ENCODE measurements at places on chromosomes 2 and 18.

DNA sequence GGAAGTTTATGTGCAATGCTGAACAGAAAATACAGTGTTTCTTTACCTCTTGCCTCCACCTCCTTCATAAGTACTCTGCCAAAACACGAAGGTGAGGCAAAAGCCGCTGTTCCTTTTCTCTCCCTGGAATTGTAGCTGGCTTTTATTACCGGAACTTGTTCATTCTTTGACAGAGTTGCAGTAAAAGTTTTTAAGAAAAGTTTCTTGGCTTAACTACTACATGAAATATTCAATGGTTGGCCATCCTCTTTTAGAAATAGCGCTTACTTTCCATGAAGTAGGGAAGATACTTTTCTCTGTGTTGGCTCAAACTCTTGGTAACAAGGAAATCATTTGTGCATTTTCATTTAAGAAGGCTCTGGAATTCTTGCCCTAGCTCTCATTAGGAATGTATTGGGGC, 950.7 kb upstream of the FANCL start:
- DNase-seq: no peak

DNA sequence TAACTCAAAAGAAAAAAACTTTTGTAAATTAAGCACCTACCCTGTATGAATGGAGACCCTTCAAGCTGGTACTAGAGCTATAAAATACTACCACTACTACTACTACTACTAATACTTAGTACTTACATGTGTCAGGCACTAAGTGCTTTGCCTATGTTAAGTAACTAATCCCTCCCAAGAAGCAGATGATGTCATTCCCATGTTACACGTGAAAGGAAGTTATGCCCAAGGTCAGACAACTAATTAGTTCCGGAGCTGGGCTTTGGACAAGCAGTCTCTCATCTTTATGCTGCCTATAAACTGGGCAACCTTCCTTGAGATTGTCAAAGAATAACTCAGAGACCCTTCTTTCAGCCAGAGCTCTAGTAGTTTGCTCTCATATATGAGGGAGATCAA, 13.9 kb upstream of the ATP6V1B1 start:
- no peak for DNase-seq

DNA sequence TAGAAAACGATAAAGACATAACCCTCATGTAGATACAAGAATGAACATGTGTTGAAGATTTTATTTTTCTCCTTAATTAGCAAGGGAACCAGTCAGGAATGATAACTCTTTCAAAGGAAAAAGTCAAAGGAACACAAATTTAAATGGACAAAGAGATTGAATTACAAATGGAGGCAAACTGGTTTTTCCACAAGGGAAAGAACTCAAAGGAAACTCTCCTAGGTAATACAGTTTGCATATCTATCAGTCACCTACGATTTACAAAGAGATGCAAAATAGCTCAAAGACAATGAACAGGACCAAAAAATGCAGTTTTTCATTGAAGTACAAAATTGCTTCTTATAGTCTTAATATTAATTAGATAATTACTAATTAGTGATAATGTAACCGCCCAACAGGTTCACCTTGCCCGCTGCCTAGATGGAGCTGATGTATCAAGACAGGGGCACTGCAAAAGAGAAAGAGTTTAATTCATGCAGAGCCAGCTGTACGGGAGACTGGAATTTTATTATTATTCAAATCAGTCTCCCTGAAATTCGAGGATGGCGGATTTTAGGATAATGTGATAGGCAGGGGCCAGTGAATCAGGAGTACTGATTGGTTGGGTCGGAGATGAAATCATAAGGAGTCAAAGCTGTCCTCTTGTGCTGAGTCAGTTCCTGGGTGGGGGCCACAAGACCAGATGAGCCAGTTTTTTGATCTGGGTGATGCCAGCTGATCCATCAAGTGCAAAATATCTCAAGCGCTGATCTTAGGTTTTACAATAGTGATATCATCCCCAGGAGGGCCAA, 151.0 kb downstream of the TMEM17 start:
- no peak for DNase-seq

DNA sequence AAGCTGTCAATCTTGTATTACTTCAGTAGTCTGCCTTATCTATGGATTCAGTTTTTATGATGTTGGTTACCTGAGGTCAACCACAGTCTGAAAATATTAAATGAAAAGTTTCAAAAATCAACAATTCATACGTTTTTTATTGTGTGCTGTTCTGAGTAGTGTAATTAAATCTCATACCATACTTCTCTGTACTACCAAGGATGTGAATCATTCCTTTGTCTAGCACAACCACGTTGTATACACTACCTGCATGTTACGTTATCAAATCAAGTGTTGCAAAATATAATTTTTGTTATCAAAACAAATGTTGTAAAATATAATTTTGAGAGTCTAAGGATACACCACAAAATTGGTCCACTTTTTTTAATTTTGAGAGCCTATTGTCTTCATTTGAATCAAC, 590.2 kb upstream of the SETBP1 start:
- DNase-seq: no peak

- no peak for DNase-seq
Measured at GRCh38 chr2:154226931-154227330, 355.2 kb downstream of the GALNT13 start.

- DNase-seq: no peak
Measured at GRCh38 chr2:198546122-198546521, 741.7 kb downstream of the PLCL1 start.

DNA sequence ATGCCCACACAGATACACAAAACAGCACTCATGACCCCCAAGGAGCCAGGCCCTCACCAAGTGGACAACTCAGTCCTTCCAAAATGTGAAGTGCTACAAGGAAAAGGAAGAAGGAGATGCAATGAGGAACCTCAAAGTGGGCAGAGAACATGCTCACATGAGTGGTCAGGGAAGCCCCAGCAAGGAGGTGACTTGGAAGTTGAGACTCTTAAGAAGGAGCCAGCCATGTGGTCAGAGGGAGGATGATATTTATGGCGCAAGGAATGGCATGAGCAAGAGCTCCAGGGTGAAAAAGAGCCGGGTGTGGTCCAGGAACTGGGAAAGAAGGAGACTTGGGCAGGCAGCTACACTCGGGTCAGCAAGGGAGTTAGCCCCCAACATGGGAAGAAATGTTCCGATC, 30.0 kb upstream of the KLHL29 start:
- DNase-seq: no peak

- no peak for DNase-seq
Measured at GRCh38 chr2:127196549-127196948, 23.6 kb downstream of the CYP27C1 start.

- DNase-seq: peak; percentile 88
Measured at GRCh38 chr2:20052861-20053281, 1.4 kb upstream of the LAPTM4A start.

GRCh38 chr2:229521576-229521975, 192.8 kb downstream of the DNER start:
- DNase-seq: no peak

DNA sequence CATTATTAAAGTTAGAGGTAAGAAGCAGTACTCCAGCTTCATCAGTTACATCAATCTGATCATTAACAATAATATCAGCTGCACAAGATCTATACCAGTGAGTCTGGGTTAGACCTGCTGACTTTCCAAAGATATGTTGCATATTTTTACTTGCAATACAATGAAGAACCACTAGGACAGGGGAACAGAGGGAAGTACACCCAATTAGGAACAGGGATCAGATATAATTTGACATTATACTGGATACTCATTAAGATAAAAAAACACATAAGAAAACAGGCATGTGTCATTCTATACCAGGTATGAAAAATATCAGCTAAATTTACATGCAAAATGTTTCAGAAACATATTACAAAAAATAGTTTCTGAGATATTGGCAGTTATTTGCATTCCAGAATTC, 995.1 kb upstream of the DDX18 start:
- no peak for DNase-seq

DNA sequence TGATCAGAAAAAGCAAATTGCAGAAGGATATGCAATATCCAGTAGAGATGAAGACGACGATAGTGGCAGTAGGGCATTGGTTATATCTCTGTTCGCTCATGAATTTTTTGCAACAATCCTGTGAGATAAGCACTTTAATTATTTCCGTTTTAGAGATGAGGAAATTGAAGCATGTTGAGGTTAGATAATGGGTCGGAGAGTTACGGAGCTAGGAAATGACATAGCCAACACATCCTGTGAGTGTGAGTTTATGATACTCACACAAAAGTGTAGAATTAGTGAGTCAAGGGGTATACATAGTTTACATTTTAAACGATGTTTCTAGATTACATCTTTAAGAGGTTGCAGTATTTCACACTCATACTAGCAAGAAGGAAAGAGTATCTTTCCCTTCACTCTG, 123.1 kb upstream of the ARL4C start:
- no peak for DNase-seq

DNA sequence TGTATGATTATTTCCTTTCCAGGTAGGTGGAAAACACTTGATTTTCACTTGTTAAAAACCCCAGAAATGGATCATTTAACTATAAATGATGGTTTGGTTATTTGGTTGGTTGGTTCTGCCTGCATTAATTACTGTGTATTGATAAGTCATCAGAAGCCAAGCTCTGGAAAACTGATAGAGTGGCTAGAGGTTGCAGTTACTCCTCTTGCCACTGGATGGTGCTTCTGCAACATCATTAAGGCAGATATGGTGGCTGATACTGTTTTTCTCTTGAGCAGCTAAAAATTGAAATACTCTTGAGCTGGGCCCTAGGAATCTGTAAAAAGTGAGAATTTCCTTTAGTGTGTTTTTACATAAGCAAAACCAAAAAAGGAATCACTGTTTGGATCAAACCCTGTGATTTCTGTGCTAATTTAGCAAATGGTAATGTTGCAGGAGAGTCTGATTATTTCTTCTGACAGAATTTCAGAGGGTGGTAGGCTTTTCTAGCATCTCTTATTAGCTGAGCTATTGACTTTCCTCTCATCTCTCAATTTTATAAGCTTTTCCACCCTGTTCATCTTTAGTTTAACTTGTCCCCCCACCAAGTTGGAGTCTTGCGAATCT, 54.3 kb downstream of the RAB10 start:
- no peak for DNase-seq

- no peak for DNase-seq
Measured at GRCh38 chr2:191351298-191351697, 106.1 kb downstream of the MYO1B start.

- DNase-seq: no peak
Measured at GRCh38 chr2:155141418-155141817, 442.9 kb downstream of the KCNJ3 start.

- no peak for DNase-seq
Measured at GRCh38 chr2:60958800-60959199, 58.7 kb upstream of the PEX13 start.

GRCh38 chr2:143564419-143564818, 435.2 kb downstream of the ARHGAP15 start:
- DNase-seq: no peak

GRCh38 chr2:23291239-23291638, 93.7 kb upstream of the KLHL29 start:
- DNase-seq: no peak

GRCh38 chr2:150832686-150833085, 345.2 kb upstream of the RND3 start:
- no peak for DNase-seq

GRCh38 chr2:146939991-146940685, 904.7 kb upstream of the ACVR2A start:
- DNase-seq: no peak

DNA sequence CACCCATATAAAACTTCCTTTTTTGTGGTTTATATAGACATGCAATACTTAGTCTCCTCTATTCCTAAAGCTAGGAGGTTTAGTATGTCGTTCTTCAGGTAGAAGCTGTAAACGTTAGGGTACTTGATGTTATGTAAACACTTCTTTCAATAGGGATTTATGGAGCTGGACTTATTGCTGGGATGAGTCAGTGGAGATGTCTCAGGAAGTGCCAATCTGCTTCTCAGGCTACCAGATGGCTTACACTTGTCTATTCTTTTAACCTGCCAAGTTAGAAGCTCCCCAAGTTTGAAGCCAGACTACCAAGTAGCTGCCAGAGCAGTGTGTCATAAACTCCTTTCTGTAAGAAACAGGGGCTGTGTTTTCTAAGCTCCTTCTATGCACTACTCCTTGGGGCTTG, 756.5 kb upstream of the LRRTM1 start:
- DNase-seq: no peak

DNA sequence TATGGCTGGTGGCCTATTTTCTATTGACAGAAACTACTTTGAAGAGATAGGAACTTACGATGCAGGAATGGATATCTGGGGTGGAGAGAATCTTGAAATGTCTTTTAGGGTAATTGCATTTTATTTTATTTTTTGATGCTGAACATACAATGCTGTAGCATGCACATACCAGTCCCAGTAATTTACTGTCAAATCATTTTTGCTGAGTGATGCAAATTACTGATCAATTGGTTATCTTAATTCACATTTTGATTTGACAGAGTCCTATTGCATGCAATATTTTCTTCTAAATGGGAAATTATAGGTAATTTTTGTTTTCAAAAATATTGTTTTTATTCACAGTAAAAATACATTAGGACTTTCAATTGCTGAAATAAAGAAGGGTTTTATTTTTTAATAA, 387.3 kb downstream of the GALNT13 start:
- no peak for DNase-seq

DNA sequence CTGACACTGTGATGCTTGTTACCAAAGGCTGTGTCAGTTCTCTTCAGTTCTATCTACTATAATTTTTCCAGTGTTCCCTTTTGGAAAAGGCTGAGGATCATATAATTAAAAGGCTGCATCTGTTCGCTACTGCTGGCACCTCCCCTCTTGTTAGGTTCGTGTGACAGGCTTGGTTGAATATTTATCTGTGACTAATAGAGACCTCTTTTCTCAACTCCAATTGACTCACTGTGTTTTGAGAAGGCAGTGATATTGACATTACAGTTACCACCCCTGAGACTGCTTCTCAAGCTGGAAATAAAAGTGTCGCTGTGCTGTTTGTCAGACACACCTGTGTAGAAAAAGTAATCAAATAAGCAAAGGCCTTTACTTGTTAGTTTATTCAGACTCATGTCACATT, 205.5 kb upstream of the KCNH7 start:
- no peak for DNase-seq

DNA sequence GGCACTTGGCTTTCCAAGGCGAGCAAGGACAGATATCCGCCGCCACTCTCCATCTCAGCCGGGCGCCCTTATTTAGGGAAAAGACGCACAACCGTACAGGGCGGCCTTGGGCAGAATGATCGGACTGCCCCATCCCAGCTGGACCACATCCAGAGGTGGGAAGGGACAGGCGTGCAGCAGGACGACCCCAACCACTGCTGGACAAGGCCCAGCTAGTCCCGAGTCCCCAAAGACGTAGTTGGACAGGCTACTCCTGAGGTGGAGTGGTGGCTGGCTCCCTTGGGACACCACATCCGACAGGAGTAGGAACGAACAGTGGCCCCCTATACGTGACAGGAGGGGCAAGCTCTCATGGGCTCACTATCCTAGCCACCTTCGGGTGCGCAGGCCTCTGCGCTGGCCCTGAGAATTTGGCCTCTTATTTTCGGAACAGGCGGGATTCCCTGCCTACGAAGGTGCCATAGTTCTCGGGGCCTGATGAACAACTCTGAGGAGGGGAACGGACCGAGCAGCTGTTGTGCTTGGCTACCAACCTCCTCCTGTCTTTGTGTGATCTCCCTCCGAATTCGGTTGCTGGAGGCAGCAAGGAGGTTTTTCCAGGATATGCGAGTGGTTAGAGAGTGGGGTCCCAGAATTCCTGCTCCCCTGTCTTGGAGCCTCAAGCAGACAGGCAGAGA, 2.3 kb downstream of the FEV start:
- peak; percentile 57 for DNase-seq

Data from posterior vena cava (tissue), 2 donors.